ENCODE measurements at places on chromosomes 2 and 18.

GRCh38 chr2:223095207-223095606, 43.2 kb downstream of the KCNE4 start:
- DNase-seq = no peak

DNA sequence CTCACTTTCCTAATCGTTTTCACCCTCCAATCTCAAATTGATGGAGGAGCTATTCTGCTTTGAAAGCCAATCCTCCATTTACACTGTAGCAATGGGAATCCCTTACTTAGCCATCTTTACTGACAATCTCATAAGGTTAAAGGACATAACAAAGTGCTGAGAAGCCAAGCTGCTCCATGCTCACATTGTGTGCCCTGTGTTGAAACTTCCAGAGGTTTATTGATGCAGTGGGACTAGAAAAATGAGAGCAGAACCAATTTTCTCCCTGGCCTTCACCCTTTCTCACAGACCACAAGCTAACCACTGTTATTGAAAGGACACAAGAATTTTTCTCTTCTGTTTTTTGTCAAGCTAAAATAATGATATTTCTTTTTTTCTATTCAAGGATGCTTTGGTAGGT, 63.8 kb downstream of the CSRNP3 start:
- DNase-seq = no peak

DNA sequence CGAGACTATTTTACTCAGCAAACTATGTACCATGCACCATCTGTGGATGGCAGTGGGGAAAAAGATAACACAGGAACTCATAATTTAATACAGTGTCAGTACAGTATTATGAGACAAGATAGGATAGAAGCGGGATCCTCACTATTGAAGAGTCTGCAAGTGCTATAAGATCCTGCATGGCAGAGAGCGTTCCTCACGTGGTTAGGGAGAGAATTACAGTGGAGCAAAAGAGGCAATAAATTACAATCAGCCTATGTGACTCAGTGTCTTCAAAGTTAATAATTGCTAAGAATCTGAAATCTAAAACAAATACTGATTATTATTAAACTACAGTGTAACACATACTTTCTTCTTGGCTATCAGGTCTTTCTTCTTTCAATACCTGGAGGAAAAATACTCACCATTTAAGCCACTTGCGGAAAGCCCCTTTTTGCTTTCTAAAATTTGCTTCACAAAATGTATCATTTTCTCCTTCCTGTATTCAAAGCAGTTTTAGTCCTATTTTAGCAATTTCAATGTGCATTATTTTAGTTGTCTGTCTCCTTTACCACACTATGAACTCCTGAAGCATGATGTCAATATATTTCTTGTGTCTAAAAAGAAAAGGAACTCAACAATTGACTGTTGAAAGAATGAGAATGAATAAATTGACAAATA, 342.9 kb downstream of the SPAG16 start:
- DNase-seq = no peak

DNA sequence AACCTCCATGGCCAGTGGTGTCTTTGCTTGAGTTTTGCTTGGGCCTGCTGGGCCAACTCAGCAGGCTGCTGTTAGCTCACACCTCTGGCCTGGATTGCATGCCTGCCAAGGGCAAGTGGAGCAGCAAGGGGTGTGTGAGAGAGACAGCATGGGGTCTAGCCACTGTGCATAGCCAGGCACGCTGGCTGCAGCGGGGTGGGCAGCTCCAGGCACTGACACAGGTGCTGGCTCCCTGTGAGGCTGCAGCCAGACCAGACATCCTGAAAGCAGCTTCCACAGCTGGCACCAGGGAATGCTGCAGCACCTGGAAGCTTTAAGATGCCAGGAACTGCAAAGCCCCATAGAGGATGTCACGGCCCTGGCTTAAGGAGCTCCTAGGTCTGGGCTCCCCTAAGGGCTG, 376.4 kb upstream of the VWC2L start:
- no peak for DNase-seq

DNA sequence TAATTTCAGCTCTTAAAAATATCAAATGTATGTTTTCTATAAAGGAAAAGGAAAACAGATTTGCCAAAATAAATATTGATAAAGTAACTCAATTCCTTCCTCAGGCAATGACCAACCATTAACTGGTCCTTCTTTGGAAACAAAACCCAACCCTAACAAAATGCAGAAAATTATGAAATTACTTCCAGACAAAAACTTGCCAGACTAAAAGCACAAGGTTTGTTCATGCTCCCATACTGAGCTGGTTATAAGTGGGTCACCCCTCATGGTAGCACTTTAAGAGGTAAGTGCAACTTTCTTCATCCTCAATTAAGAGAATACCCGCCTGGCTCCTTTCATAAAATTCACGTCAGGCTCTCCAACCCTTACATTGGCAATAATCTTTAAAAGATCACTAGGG, 31.1 kb upstream of the TTC32 start:
- no peak for DNase-seq

DNA sequence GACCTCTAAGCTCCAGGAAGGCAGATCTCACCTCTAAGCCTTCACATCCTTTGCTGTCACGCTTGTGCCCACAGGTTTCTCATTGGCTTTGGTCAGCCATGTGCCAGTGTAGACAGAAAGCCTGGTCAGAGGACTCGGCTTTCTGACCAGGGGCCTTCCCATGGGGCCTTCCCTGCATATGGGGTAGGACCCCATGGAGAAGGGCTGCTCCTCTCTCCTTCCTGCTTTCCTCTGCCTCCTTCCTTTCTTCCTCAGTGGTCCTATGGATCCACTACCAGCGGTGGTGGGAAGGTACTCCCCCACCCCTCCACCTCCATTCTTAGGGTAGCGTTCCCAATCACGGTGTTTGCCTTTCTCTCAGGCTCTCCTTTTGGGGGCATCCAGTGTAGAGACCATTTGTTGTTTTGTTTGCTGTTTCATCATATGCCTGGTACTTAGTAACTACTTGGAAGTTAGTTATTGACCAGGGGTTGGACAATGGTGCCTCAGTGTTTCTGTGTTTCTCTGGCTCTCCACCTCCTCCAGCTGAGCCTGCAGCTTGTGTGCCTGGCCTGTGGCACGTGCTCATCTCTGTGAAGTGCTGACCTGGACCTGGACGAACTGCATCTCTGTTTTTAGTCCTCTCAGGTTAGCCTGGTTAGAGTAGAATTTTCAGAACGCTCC, 71.6 kb downstream of the ZNF407 start:
- no peak for DNase-seq

All from activated naive CD8-positive, alpha-beta T cell treated with anti-CD3 and anti-CD28 coated beads, Interleukin-2, amount 10 ng/mL, durations not matched to agents 7 days and 5 days (primary cell).